ENCODE measurements at places on chromosomes 13 and 19.

DNA sequence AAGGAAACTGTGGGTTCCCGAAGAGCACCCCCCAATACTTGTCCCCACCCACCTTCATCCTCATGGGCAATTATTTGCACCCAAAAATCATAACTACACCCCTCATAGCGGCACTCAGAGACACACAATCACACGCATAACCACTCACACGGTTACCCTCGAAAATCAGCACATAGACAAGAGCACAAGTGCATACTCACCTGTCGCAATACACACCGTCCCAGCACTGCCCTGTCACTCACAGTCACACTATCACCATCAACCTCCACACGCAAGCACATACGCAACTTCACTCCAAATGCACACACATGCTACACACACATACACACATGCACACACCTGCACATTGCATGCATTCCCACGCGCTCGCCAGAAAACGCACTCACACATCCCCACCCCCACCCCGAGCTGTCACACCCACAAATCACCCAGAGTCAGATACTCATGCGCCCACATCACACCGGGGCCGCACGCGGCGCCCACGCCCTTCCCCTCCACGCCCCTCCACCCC, 535 bp downstream of the COL5A3 start:
- DNase-seq = no peak

- no peak for DNase-seq
These were observed 104.2 kb downstream of the TDRD3 start for GRCh38 chr13:60501236-60501635.

DNA sequence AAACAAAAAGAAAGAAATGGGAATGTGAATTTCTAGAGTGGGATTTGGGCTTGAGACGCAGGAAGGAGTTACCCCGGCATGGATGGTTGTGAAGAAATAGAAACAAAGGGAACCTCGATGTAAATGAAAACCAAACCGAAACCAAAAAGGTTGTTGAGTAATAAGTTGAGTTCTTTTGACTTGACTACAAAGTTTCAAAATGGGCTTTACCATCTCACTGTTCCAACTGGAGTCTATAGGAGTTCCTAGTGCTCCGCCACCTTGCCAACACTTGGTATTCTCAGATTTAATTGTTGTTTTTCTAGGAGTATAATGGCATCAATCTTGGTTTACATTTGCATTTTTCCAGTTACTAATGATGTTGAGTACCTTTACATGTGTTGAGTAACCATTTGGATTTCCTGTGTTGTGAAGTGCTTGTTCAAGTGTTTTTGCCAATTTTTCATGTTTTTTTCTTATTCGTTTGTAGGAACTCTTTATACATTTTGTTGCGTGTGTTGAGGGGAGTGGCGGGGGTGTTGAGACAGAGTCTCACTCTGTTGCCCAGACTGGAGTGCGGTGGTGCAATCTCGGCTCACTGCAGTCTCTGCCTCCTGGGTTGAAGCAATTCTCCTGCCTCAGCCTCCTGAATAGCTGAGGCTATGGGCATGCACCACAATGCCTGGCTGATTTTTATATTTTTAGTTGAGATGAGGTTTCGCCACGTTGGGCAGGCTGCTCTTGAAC, 9.2 kb downstream of the UBE2S start:
- DNase-seq = no peak

- DNase-seq = no peak
These were observed 8.3 kb downstream of the HMGB1 start for GRCh38 chr13:30457306-30457891.

GRCh38 chr19:29564574-29565005, 38.8 kb downstream of the VSTM2B start:
- no peak for DNase-seq

GRCh38 chr19:35484252-35485036, 5.8 kb downstream of the KRTDAP start:
- DNase-seq = no peak

- DNase-seq = peak; percentile 64
These were observed 24.7 kb downstream of the ZNRF4 start for GRCh38 chr19:5479958-5480357.

DNA sequence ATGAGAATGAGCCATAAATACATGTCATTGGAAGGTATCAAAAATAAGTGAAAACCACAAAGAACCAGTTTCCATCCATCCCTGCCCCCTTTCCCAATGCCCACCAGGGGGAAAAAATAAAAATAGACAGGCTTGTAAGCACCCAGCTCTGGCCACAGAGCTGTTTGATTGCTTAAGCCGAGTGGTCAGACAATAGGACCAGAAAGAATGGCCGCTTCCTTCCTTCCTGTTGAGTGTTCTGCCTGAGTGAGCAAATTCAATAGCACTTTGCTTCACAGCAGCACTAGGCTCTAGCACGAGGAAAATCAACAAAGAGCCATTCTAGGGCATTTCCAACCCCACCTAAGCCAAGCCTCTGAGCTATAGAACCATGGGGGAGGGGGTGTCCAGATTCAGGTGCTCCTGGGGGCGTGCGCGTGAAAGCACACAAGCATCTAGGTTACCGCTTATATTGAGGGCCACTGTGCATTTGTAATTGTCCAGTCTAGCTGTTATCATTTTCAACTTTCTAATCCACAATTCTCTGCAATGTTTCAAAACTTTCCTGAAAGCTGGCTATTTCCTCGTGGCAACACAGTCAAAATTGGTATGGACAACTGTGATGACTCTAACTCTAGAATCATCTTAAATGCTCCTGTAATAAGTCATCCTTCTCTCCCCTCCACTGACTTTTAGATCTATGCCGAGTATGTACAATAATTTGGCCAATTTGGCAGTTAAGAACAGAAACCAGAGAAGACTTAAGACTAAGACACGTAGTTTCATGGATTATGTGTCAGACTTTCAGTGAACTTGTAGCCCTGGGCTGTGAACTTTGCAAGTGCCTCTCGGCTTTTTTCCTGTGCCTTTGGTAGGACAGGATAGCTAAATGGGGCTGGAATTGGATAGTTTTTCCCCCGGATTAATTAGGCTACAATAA, 64.3 kb downstream of the SPRY2 start:
- no peak for DNase-seq

DNA sequence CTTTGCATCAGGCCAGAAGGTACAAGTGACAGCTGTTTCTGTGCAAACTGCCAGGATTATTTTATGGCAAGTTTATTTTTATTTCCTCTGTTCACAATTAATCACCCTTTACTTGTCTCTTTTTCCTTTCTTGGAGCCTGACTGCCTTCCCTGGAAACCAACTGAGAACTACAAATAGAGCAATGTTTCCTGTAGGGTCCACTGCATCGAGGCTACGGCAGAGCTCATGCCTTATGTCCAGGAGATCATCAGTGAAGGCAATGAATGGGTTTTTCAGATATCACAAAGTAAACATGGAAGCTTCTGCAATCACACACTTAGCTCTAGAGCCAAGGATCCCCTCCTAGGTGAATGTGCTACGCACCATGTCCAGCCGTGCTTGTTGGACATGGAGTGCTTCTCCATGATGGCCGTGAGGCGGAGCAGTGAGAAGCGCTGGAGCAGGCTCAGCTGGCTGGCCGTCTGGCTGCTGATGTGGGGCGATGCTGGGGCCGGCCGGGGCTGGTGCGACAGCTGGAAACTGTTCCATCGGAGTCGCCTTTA, 110.9 kb downstream of the KL start:
- no peak for DNase-seq

GRCh38 chr13:74979703-74980102, 502.3 kb downstream of the TBC1D4 start:
- no peak for DNase-seq

GRCh38 chr19:8700956-8701355, 2.4 kb upstream of the ACTL9 start:
- no peak for DNase-seq

DNA sequence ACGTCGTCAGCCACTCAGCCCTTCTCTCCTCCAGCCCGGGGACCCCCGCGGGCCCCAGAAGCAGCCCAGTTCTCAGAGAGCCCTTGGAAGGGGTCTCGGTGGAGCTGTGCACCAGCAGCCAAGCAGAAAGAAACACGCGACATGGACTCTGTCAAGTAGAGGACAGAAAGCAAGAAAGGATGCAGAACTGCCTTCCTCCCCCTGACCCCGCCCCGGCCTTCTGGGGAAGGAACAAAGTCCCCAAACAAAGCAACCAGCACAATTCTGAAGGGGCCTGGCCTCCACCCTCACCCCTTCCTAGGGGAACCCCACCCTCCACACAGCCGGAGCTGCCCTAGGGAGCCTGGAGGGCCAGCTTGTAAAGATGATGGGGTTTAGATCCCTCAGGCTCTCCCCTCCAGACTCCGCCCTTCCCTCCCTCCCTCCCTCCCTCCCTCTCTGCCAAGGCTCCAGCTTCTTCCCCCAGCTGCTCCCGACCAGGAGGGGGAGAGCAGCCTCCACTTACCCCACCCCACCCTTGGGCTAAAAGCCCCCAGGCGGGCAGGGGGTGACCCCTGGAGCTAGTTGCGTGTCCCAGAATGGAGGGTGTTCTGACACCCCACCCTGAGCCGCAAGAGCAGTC, 7.8 kb downstream of the LYL1 start:
- peak; percentile 77 for DNase-seq

- DNase-seq = no peak
These were observed 37.5 kb downstream of the N4BP2L2 start for GRCh38 chr13:32501064-32501463.

DNA sequence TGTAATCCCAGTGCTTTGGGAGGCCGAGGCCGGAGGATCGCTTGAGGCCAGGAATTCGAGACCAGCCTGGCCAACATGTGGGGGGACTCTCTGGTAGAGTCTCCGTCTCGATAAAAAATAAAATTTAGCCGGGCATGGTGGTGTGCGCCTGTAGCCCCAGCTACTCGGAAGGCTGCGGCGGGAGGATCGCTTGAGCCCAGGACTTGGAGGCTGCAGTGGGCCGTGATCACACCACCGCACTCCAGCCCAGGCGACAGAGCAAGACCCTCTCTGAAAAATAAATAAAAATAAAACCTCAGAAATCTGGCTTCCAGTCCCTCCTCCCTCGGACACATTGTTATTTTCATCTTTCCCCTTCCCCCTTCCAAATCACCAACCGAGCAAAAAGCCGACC, 332 bp downstream of the IRGQ start:
- DNase-seq = no peak

DNA sequence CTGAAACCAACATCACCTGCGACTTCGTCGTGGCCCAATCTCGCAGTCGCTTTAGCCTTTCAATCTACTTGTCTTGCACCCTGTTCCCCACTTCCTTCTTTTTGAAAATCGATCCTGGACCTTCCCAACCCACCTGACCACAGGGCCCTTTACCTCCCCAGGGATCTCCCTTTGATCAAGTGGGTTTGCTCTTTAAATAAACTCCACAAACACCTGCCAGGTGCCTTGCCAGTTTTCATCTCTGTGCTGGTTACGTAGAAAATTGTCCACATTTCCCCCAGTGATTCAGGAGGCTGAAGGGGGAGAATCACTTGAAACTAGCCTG, 14.5 kb upstream of the RAB20 start:
- DNase-seq = no peak

- DNase-seq = no peak
These were observed 104.6 kb downstream of the COL4A2 start for GRCh38 chr13:110411688-110412059.

GRCh38 chr13:45432737-45433380, 14.7 kb upstream of the SLC25A30 start:
- no peak for DNase-seq

DNA sequence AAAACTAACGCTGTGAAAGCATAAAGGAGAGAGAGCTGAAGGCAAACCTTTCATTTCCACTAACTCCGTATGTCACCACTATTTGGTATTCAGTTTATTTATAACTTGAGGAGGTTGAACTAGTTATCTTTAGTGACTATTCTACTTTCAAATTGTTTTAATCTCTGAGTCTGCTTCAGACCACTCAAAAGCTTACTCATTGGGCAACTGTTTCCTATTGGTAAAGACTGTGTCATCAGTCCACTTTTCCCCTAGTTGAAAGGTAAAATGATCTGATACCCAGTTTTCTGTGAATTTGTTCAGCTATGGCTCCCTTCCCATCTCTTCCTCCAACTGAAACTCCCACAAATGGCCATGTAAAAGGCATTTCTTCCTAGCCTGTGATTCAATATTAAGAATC, 39.1 kb downstream of the TEX26 start:
- no peak for DNase-seq

DNA sequence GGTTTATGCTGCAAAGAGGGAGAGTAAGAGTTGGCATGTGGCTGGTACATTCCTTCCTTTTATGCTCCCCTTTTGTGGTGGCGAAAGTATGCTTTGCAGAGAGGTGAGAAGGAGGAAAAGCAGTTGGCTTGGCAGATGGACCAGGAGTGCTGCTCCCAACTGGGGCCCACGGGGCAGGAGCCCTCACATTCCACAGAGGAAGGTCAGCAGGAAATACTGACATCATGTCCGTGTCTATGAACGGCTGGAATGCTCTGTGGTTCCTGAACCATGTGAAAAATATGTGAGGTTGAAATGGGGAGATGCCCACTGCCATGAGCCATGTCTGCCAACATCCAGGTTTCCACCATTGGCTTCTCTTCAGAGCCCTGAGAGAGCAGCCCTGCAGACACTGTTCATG, 33.3 kb upstream of the GAS6 start:
- DNase-seq = no peak

GRCh38 chr19:1396768-1397679, 4.3 kb downstream of the GAMT start:
- no peak for DNase-seq
